Cerebellar cortex (tissue), 1 donor: ENCODE measurements at places on chromosomes 13 and 19.

DNA sequence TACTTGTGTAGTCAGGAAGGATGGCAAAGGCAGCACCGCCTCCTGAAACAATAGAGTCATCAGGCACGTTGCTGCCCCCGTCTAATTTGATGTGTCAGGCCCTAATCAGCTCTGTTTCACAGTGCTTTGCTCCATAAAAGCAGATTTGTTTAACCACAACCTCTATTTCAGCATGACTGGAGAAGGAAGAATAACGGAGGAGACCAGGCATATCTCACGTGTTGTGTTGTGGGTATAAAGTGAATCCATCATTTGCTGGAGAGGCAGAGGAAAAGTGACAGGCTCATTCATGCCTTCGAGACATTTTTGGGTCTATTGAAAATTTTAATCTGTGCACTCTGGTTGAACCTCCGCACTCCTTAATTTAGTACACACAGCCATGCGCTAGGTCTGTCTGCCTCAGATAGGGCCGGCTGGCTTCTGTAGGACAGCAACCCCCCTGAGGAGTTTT lies 940.4 kb upstream of the SLC10A2 start:
- DNase-seq = no peak

DNA sequence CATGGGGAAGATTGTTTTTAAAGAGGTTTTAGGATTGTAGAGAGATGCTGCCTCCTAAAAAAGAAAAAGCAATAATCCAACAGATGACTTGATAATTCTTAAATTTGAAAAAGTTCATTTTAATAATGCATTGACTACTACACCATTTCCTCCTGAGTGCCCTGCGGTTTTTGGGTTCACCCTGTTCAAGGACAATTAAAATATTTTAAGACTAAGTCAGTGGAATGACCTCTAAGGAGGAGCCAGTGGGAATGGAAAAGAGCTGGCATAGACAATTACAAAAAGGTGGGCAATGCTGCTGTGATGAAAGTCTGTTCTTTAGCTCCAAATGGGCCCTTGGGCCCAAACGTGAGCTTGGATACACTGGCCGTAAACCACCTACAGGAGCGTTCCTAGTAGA lies 217.8 kb downstream of the LHFPL6 start:
- DNase-seq = no peak

DNA sequence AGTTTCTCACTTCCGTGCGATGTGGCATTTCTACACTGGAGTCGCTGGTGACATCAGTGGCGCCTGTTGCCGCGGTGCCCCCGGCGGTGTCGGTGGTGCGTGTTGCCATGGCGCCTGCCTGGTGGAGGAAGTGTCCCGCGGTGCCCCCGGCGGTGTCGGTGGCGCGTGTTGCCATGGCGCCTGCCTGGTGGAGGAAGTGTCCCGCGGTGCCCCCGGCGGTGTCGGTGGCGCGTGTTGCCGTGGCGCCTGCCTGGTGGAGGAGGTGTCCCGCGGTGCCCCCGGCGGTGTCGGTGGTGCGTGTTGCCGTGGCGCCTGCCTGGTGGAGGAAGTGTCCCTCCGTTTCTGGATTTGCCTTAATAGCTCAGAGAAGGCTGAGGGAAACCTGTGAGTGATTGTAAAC lies 127.6 kb downstream of the KDM4B start:
- no peak for DNase-seq

GRCh38 chr19:10049626-10050025 lies 36.3 kb downstream of the RDH8 start:
- no peak for DNase-seq

DNA sequence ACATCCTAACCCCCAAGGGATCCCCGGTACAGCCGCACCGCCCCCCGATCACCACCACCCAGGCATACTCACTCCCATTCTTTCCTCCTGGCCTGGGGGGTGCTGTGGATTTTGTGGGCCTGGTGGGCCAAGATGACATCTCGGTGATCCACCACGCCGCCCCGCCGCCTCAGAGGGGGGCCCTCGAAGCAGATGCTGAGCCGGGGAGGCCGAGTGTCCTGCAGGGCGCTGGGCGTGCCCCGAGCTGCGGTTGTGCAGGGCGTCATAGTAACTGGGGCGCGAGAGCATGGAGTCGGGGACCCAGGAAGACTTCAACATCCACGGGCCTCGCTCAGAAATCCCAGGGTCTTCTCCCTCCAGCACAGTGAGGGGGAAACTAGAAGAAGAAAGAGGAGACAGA lies 93.4 kb upstream of the CACNA1A start:
- no peak for DNase-seq

DNA sequence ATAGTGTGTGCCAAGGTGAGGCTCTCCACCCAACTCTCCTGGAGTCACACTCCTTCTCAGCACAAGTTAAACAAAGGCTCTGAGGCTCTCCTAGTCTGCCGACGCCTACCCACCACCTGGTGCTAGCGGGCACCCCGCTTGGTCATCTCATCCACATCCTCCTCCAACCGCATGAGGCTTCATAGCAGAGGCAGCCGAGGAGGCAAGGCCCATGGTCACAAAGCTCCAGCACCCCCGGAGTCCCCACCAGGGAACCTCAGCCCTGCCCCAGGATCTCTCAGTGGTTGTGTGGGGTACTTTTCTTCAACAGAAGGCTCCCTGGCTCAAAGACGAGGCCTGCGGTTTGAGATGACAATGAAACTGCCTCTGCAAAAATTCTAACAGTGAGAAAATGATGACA lies 43.0 kb downstream of the STK24 start:
- no peak for DNase-seq
